ENCODE measurements at places on chromosomes 4 and X.

- no peak for DNase-seq
These were observed 637 bp downstream of the AMER1 start for GRCh38 chrX:64204701-64205440.

DNA sequence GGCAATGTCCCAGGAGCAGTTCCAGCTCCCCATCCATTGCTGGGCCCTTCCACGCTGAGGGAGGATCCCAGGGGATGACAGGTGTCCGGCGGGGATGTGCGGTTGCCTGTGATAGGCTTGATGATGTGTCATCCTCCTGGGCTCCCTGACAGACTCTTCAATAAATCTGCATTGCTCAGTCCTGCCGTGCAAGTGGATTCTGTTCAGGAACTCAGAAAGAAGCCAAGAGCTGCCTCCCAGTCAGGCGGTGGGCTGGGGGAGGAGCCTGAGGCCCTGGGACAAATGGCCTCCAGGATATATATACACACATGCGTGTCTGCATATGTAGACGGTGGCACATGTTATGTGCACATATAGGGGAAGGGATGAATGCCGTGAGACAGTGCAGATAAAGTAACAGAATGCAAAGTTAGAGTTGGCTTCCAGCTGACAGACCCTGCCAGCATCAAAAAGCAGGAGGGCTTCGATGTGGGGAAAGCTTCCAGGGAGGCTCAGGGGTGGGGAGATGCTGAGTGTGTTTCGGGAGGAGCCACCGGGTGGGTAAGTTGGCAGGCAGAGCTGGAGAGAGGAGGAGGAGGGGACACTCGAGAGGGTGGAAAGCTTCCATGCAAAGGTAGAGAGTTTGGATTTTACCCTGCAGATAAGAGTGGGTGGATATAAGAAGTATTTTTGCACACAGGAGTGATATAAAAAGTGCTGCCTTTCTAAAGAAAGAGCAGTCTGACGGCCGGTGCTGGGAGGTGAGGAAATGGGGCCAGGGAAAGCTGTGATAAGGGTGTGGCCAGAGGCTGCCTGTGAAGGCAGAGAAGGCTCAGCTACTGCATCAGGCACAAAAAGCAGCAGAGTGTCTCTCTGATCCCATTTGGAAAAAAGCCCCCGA, 28.5 kb upstream of the CRMP1 start:
- no peak for DNase-seq

- DNase-seq: no peak
These were observed 799.5 kb downstream of the RPA4 start for GRCh38 chrX:97682991-97683840.

DNA sequence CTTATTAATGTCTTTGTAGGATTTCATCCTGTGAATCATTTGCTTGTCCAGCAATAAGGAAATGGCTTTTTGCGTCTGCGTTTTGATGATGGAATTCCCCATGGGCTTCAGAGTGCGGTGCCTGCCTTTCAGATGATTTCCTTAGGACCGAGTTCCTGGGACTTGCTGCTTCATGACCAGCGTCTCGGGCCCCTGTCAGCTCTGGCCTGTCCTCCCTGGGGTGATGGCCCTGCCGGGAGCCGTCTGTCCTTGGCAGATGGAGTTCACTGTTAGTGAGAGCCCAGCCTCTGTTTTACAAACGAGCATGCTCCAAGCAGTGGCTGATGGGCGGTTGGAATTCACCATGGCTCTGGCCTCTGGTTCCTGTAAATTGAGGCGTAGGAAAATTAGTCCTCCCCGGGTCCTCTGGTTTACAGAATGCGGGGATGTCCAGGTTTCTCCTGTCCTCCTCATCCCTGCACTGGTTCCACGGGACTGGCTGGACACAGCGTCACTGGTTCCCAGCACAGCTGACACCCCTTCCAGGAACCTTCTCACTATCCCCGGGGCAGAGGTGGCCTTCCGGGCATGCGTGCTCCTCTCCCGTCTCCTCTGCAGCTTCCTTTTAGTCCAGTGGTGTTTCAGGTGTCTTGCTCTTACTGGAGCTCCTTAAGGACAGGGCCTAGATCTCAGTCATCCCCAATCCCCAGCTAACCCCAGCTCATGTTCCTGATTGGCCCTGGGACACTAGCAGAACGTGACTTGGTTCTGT, 34.9 kb downstream of the TBC1D14 start:
- DNase-seq: no peak

DNA sequence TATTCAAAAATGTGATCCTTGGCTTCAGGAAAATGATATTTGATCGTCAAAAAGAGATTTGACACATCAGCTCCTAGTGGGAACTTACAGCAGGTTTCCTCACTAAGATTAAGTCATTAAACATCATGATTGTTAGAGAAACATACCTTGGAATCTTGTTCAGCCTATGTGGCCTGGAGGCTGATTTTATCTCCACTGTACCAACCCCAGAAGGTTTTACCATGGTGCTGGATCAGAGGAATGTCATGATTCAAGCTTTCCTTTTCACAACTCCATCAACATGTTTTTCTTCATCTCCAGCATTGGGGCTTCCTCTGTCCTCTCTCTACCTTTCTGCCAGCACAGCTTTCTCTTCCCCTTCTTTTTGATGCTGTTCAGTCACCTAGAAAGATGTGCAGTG, 68.4 kb upstream of the MID1IP1 start:
- DNase-seq: no peak

- DNase-seq: no peak
These were observed 96.2 kb downstream of the UGT8 start for GRCh38 chr4:114694770-114695169.

GRCh38 chr4:37909332-37910090, 18.6 kb downstream of the TBC1D1 start:
- no peak for DNase-seq

Data from activated CD4-positive, CD25-positive, alpha-beta regulatory T cell treated with anti-CD3 and anti-CD28 coated beads, Interleukin-2, amount 50 U/mL, for 16 hours (primary cell).